ENCODE measurements at places on chromosomes 1 and 21.

DNA sequence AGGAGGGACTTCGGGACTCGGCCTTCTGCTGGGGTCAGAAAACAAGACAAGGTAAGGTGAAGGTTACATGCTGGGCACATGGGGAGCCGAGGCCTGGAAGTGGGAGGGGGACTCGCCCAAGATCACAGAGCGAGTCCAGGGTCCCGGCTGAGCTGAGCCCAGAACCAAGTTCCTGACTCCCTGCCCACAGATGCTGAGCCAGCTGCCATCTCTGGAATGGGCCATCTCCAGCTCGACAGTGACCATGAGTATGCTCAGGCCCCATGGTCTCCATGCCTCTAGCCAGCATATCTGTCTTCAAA lies 26.7 kb upstream of the EDN2 start:
- DNase-seq = no peak

DNA sequence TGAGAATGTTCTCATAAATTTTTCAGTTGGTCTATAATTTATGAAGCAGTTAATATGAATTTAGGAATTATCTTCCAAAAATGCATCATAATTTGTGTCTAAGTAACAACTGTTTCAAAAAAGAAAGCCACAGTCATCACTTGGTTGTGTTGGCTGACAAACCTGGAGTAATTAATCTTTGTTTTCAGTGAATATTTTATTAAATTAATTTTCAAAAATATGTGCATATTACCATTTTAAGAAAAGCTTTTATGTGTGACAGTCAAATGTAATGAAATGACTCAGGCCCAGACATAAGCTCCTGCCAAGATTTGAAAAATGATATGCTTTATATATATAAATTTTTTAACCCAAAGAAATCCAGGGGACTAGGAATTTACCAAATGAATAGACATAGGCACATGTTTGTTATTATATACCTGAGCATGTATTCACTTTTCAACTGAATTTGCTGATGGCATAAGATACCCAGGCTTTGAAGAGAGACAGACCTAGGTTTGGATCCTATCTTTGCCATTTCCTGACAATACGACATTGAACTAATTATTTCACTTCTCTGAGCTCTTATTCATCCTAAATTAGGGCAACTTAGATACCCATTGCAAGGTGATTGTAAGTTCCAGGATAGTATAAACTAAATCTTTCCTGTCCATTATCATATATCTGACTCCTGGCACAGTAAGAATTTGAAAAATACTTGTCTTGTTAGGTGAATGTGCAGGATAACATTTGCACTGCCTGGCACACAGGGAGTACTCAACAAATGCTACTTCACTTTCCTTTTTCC lies 729.5 kb upstream of the ADGRL2 start:
- DNase-seq = no peak

DNA sequence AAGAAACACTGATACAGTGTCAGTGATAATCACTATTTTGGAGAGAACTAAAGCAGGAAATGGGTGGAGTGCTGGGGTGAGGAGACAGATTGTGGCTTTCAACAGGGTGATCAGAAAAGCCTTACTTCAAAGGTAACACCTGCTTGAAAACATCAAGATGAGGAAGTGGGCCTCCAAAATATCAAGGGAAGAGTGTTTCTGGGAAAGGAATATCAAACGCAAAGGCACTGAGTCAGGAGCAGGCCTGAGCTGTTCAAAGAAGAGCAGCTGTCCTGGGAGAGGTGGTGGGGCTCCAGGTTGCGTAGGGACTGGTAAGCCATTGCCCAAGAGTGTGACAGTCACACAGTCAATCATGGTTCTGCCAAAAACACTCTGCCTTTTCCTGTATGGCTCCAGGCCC lies 47.1 kb upstream of the ATP1A1 start:
- no peak for DNase-seq

DNA sequence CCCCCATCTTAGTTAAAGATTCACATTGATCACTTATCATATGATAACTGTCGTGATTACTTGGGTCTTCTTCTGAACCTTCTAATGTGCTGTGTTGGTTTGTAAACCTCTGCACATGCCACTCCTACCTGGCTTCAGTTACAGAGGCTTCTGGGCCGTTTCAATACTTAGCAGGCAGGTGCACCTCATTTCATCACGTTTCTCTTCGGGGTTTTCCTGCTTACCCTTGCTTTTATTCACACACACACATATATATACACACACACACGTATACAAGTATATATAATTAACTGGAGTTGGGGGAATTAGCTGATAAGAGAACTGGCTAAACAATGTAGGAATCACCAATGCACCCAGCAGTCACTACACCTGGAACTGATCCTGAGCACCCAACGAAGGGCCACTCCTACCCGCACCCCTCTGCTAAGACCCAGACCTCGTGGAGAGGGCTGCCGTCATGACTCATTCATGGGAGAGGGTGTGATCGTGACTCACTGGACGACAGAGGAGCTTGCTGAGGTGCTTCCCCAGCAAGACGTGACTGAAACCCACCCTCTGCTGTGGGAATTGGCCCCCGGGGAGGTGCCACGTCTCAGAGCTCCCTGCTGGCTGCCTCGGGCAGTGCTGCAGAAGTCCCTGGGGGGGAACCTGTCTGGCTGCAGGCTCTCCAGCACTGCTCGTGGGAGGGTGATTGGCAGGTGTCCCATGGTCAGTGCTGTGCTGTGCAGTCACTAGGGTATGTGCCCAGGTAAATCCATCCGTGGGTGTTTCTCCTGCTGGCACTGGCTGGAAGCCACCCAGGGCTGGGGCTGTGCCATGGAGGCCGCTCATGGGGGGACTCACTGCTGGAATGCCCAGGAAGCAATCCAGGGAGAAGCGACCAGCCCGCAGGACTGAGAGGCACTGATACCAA lies 166.6 kb downstream of the DYRK1A start:
- no peak for DNase-seq

GRCh38 chr1:245026247-245026646 lies 128.5 kb upstream of the KIF26B start:
- DNase-seq = no peak

DNA sequence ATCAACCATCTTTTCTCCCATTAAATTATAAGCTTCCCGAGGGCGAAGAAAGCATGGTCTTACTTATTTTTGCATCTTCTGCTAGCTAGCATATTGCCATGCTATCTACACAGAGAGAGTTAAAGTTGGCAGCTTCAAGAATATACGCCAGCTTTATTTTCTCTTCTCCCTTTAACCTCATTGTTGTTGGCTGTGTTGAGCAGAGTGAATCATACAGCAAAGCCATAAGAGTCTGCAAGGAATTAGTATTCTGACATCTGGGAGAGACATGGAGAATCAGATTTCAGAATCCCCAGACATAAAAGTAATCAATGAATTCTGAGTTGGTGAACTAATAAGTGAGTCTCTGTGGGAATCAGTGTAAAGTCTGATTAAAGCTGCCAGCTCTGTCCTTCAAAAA lies 649.6 kb upstream of the PTBP2 start:
- no peak for DNase-seq

DNA sequence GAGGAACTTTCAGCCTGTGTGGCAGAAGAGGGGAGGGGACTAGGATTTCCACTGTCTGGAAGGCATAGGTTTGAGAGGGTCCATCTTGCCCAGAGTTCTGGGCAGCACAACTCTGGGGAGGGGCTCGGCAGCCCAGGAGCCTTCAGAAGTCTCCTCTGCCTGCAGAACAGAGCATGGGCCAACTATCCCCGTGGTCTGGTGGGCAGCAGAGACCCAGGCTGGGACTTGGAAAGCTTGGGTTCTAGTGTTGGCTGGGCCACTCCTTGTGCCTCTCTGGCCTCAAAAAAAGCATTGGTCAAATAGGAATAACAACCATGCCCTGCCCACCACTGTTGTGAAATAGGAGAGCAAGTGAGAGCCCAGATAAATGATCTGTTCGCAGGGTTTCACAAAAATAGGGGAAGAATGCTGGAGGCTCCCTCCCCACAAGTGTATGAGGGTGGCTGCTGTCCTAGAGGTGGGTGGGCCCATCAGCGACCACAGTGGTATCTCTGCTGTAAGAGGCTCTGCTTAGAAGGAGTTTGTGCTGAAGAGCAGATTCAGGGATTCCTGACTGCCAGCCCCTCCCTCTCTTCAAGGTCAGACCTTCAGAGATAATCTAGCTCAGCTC lies 8.9 kb downstream of the EPHA10 start:
- DNase-seq = no peak

DNA sequence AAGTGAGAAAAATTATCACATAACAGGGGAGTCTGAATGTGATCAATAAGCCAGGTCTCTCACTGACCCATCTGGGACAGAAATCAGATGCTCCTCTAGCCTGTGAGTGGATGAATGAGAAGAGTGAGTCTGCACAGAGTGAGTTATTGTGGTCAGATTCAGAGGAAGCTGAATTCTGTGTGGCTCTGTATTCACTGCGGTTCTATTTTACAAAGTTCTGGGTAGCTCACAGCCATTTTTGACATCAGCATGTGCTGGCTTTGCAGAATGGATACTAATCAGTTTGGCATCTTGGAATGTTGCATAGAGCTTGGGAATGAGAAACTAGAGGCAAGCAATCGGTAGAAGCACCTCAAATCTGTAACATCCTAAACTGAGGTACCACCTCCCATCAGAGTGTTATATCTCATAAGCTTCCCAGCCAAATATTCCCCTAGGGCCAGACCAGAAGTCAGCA lies 3.8 kb downstream of the COLGALT2 start:
- no peak for DNase-seq

DNA sequence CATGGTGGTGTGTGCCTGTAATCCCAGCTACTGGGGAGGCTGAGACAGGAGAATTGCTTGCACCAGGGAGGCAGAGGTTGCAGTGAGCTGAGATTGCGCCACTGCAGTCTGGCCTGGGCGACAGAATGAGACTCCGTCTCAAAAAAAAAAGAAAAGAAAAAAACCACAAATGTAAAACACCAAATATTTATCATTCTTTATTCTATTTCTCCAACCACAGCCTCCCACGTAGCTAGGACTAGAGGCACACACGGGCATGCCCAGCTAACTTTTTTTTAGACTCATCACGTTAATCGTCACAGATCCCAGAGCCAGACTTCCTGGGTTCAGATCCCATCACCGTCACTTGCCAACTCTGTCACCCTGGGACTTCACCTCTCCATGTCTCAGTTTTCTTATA lies 13.5 kb downstream of the DNAJC16 start:
- no peak for DNase-seq

DNA sequence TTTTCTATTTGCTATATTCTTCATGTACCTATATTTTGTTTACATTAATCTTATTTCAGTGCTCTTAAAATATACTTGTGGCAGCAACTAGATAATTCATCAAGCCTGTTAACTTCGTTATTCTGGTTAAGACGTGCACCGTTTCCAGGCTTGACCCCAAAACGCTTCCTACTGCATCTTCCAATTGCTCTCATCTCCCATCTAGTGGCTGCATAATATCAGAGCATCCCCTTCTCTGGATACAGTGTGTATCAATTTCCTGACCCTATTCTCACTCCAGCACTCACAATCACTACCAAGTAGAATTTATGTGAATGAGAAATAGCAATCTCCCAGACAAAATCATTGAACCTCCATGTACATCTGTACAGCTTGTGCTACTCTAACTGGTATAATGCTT lies 1280.3 kb upstream of the B3GALT2 start:
- DNase-seq = no peak

Data from activated naive CD8-positive, alpha-beta T cell treated with anti-CD3 and anti-CD28 coated beads, Interleukin-2, amount 50 U/mL, for 16 hours (primary cell).